ENCODE measurements at places on chromosomes 3 and 15. TPM values are rescaled to one million over a fixed set of nuclear protein-coding genes. Genes with fewer than 3 reads are reported as not detected.

- DNase-seq = no peak
These were observed 29.7 kb downstream of the SLC4A7 start for GRCh38 chr3:27454461-27454860.

GRCh38 chr15:73902121-73903020 is 23.9 kb upstream of the LOXL1 start:
- DNase-seq = no peak

GRCh38 chr3:61117045-61117898 is 134.0 kb downstream of the FHIT start:
- no peak for DNase-seq

DNA sequence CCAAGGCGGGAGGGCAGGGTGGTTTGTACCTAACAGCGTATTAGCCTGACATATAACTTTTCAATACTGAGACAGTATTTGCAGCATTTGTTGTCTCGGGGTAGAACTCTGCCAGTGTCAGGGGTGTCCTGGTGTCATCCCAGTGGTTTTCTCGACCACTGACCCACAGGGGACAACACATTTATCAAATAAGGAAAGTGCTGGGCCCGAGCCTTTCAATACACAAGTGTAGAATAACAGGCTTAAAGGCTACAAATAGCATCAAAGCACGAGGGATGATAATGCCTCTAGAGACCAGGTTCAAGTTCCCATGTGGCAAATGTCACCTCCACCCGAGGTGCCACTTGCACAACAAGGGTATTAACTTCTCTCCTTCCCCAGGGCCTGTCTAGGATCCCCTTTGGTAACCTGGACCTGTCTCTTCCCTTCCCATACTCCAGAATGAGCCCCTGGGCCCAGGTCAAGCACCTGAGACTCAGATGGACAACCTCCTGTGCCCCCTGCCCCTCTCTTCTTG is 9.5 kb upstream of the SLC6A6 start:
- no peak for DNase-seq

DNA sequence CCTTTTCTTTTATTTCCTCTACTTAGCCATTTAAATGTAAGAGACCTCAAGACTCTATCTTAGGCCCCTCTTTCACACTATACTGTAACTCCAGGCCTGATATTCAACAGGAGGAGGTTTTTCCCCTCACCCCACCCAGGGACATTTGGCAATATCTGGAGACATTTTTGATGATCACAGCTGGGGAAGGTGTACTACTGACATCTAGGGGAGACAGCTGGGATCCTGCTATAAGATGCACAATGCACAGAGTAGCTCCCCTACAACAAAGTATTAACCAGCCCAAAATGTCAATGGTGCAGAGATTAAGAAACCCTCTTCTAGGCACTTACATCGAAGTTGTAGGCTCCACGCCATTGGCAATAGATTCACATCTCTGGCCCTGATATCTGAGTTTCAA is 517.5 kb upstream of the UBE2E2 start:
- no peak for DNase-seq

DNA sequence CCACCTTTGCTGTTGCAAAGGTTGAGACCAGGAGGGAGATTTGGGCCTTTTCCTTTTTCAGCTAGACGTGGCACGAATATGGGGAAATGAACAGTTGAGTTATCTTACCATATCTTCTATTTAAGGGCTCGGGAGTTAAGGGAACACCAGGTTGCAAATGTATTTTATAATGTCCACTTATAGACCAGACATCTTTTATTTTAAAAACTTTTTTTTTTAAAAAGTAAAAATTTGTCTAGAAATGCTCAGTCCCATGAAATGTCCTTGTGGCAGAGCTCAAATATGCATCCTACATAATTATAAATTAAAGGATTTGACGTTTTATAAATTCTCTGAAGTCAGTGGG is 103.6 kb upstream of the VEPH1 start:
- no peak for DNase-seq

DNA sequence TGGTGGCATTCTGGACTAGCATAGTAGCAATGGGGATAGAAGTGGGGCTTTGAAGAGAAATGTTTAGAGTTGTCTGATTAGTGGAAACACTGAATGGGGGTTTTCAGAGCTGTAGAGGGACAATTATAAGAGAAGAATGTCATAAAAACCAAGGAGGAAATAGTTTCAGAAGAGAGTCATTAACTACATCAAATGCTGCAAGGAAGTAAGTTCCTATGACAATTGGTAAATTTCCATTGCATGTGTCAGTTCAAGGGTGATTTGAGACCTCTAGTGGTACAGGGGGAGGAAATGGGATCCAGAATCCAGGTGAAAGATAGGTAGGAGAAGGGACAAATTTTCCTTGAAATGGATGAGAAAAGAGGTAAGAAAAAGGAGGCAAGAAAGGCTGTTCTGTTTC is 68.3 kb upstream of the TBC1D5 start:
- no peak for DNase-seq

DNA sequence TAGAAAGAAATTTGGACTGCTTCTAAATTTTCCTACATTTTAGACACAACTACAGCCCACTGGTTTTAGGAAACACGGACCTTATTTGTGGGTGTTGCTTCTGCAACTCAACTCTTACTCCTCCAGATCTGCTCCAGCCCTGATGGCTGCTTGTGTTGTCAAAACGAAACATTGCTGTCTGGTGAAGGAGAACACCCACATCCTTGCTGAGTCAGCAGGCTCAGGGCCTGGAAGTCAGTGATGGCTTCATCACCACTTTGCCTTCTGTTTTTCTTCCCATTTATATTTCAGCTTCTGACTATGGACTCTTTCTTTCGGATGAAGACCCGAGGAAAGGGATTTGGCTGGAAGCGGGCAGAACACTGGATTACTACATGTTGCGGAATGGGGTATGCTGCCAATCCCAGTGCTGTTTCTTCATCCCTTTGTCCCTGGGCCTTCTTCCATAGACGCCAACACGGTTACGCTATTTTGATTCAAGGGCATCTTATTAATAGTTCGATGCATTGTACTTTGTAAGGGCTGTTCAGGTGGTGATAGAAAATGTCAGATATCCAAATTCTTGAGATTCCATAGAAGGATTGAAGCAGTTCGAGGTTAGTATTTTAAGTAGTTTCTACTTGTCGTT is 392.6 kb upstream of the TPM1 start:
- DNase-seq = no peak

DNA sequence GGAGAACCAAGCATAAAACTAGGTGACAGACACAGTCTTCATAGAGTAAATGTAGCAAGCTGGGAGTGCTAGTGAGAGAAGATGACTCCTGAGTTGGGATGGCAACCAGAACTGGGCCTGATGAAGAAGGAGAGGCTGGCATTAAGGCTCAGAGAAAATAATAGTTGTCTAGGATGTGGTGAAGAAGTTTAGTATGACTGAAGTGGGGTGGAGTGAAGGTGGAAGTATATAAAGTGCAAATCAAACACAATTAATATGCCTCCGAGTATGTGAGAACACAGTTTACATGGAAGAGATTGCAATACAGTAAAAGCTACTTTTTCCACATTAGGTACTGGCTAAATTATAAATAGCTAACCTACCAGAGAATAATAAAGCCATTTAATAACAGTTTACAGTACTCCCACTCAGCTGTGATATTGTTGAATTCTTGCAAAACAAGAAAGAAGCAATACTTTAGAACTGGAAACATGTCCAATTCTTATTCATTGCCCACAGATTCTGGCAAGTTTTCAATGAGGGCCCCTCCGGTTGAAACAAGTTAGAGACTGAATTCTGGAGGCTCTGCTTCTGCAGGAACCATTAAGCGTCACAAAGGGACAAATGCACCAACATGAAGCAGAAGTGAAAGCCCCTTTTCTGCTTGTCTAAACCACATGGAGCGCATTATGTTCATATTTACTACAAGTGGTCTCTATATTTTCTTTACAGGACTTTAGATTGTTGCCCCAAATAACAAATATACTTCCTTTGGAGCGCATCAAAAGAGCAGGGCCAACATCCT is 243.7 kb downstream of the SLC9A9 start:
- DNase-seq = no peak

DNA sequence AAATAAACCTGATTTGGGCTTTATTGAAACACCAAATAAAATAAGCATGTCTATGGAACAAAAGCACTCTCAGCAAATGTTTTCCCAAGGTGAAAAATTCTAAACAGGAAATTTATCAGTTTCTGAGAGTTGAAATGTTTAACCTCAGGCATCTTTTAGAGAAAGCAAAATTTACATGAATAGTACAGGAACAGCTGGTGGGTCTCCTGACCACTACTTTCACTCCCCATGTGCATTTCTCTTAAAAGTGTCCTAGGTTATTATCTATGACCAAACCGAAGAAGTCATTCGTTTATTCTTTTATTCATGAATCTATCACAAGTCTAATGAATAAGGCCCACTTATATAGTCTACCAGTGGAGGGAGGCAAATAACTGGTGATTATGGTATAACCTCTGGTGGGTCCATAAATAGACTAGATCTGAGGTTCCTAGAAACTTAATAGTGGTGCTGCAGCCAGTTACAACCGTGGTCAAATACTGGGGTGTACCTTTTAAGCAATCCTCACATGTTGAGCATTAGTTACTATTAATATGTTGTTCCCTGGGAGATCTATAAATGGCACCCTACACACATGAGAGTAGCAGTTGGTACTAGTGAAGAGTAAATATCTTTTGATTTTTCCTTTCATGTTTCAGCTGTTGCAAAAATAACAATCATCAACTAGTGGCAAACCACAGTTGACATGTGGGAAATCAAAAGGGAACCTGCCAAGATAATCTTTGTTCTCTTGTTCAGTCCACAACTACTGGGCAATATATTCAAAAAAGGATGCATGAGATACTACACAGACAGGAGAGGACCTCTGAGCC is 169.3 kb upstream of the STAC start:
- no peak for DNase-seq

GRCh38 chr3:181176601-181177000 is 187.1 kb upstream of the DNAJC19 start:
- DNase-seq = peak; percentile 67

- DNase-seq = no peak
These were observed 2.1 kb downstream of the RPP25 start for GRCh38 chr15:74954515-74954914.

GRCh38 chr3:71304684-71305083 is 278.8 kb downstream of the FOXP1 start:
- DNase-seq = peak; percentile 24

DNA sequence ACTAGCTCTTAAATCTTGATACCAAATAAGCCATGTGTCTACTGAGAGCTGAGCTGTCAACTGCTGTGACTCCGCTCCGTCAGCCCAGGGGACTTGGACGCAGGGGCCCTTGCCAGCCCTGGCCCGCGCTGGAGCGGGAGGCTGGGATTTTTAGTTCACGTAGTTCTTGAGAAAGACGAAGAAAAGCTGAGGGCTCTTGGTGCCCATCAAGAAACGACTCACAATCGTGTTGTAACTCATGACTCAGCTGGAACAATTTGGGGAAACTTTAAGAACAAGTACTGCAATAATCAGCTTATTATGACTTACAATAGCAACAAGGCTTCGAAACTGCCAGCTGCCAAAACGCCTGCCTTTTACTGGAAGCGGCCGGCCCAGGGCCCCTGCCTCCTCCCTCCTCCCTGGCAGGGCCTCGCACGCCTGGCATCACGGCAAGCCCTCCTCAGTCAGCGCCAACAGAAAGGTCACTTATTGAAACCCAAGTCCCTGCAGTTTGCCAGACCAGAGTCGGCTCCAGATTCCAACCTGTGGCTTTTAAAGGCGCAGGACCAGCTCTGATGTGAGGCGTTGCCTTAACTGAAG is 60.3 kb downstream of the RGMA start:
- DNase-seq = peak; percentile 50

DNA sequence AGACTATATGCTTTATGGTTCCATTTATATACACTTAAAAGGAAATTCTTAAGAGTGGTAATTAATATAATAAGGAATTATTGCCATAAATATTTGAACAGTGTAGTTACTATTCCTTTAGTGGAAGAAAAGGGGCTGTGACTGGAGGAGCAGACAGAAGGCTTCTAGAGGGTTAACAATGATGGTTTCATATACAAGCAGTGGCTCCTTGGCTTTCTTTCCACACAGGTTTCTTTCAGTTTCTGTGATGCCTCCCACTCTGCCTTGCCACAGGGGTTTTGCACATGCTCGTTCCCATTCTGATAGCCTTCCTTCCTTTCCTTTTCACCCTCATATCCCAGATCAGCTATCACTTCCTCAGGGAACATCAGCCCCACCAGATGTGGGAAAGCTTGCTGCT is 108.8 kb upstream of the LYSMD4 start:
- DNase-seq = no peak

- DNase-seq = no peak
These were observed 61.3 kb upstream of the RAB6B start for GRCh38 chr3:133956982-133957381.

GRCh38 chr3:54427501-54427900 is 305.1 kb downstream of the CACNA2D3 start:
- DNase-seq = no peak

GRCh38 chr3:60086811-60087210 is 1037.0 kb upstream of the CFAP20DC start:
- no peak for DNase-seq

- no peak for DNase-seq
These were observed 68.2 kb downstream of the RYR3 start for GRCh38 chr15:33378866-33379480.

The GPR87 gene
- not detected for total RNA-seq

The LSMEM2 gene
- total RNA-seq = 0.95 TPM

The GADL1 gene
- total RNA-seq = not detected

The PPIP5K1 gene
- 104 TPM for total RNA-seq

The LRRC31 gene
- total RNA-seq = 2.9 TPM

The UBP1 gene
- 56.9 TPM for total RNA-seq

The TTLL13 gene
- 0.32 TPM for total RNA-seq

Data from mucosa of gallbladder (tissue), 1 donor.